NCI-H460 (cell line): ENCODE measurements at places on chromosomes 4 and X. TPM values are rescaled to one million over a fixed set of nuclear protein-coding genes. Genes with fewer than 3 reads are reported as not detected.

DNA sequence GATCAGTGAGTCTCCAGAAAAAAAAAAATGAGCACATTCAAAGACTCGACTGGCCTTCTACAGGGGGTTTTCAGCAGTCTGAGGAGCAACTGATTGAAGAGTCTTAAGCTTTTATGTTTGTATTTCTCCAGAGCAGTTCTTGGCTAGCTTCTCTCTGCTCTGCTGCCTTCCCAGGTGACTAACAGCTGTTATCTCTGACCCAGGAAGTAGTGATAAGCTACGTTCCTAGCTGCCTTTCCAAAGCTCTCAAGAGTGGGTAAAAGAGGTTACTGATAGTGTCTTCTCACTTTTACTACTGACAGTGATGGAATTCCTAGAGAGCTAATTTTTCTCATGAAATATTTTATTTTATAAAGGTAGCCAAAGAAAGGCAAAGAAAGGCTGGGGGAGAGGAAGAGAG is 66.6 kb downstream of the ENOX2 start:
- DNase-seq: no peak

The BMPR1B gene
- 0.20 and 0.27 TPM in 2 replicates for total RNA-seq

GRCh38 chr4:102600689-102601088 is 99.5 kb downstream of the NFKB1 start:
- DNase-seq: no peak

DNA sequence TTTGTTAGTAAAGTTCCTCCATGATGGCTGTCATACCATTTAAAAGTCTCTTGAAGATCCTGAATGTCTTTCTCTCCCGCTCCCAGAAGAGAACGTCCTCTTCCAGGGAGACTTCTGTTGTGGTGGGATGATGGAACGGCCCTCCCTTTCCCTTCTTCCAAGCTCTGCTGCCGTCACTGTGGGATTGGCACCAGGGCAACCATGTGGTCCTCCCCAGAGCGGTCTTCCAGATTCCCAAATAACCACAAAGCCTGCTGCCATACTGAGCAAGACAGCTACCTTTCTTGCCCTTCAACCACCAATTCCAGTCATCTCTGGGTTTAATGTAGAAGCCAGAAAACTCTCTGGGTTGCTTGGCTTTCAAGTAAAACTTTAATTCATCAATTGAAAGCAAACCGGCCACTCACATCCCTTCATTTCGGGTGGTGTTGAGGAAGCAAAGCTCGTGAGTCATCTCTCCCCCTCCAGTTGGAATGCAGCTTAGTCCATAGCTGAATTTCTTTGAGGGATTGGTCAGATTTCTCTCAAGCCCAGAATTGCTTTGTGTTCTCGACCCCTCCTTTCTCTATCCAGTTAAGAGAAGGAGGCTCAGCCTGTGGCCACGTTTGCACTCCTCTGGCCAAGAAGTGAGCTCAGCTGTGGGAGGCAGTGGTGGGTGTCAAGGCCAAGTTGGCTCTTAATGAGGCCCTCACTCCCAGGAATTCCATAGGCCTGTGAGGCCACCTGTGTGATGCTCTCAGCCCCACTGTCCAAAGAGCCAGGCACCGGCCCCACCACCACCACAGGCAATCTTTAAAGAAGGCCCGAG is 36.9 kb downstream of the FHDC1 start:
- no peak for DNase-seq

DNA sequence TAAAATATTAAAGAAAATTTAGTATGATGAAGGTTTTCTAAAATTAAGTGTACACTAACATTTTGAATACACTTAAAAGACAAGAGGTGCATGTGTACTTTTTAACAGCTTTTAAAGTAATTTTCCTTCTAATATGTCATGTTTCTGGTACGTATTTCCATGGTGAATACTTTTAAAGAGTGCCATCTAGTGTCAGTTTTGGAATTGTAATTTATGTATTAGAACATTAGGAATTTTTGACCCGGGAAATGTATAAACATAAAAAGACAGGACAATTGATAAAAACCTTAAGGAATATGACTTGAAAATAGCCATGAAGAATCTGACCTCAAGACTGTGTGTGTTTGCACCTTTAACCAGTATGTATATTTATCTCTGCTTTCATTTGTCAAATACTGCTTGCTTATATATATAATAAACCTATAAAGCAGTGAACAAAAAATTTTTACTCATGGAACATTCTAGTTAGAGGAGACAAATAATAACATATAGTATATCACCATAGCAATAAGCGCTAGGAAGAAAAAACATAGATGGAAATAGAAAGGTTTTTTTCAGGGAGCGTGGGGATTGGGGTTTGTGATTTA is 7.2 kb downstream of the GSTCD start:
- DNase-seq: peak; percentile 23

- no peak for DNase-seq
Measured at GRCh38 chr4:53502094-53502493, 89.2 kb downstream of the LNX1 start.

GRCh38 chrX:118261151-118261550 is 84.8 kb upstream of the WDR44 start:
- DNase-seq: no peak

GRCh38 chrX:39957816-39958566 is 139.8 kb downstream of the BCOR start:
- DNase-seq: no peak
